ENCODE measurements at places on chromosomes 5 and 9. TPM values are rescaled to one million over a fixed set of nuclear protein-coding genes. Genes with fewer than 3 reads are reported as not detected.

GRCh38 chr5:132027027-132027426 is 15.6 kb upstream of the ACSL6 start:
- DNase-seq: no peak

Gene FAM219A
- 8.4 TPM for total RNA-seq

DNA sequence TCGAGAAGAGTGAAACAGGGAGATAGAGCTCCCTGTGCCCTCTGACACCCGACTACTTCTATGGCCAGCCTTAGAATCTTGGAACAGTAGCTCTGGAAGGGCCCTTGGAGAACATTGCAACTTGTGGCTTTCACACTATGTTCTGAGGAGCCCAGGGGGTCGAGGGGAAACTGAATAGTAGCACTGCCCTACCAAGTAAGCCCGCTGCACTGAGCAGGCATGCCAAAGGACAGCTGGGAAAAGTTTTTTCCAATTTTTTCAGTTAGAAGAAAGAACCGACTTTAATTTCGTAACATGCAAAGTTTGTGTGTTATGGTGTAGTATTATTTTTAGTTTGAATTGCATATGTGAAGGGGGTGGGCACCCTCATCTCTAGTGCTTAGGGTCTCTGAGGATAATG is 10.9 kb downstream of the SMIM3 start:
- no peak for DNase-seq

- no peak for DNase-seq
Measured at GRCh38 chr9:114889802-114890224, 40.6 kb downstream of the TNFSF8 start.

GRCh38 chr9:95974389-95974788 is 98.9 kb downstream of the ERCC6L2 start:
- DNase-seq: no peak

DNA sequence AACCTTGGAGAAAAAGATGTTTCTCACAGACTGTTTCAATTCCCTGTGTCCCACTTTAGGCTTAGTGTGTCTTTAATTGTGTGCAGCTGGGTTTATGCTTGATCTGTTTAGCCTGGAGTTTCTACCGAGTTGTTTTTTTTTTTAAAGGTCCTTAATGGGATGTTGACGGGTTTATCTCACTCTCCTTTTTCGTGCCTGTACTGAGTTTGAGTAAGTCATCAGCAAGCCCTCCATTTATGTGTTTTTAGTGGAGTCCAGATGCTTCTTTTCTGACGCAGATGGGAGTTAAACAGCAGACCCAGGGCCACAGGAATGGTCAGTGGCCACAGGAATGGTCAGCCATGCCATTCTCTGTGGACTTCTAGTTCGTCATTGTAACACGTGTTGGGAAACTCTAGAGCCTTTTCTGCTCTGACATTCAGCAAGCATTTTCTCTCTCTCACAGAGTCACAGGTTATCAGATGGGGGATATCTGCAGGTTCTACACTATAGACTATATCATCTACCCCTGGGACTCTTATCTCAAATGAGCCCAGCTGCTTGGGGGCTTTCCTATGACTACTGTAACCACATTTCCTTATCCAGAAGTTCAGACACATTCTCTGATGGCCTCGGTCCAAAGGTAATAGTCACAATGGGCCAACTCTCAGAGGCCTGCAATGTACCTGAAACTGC is 190.5 kb downstream of the TTLL11 start:
- DNase-seq: peak; percentile 59

- DNase-seq: no peak
Measured at GRCh38 chr9:137739371-137740309, 120.8 kb downstream of the EHMT1 start.

Gene ZER1
- total RNA-seq: 56.1 TPM

Gene LCN15
- total RNA-seq: not detected

Gene ARL10
- 10.6 TPM for total RNA-seq

- DNase-seq: no peak
Measured at GRCh38 chr5:146820987-146821386, 57.6 kb downstream of the PPP2R2B start.

GRCh38 chr5:109161914-109162683 is 247.7 kb downstream of the PJA2 start:
- no peak for DNase-seq

GRCh38 chr5:137737349-137738131 is 1.7 kb upstream of the KLHL3 start:
- no peak for DNase-seq

DNA sequence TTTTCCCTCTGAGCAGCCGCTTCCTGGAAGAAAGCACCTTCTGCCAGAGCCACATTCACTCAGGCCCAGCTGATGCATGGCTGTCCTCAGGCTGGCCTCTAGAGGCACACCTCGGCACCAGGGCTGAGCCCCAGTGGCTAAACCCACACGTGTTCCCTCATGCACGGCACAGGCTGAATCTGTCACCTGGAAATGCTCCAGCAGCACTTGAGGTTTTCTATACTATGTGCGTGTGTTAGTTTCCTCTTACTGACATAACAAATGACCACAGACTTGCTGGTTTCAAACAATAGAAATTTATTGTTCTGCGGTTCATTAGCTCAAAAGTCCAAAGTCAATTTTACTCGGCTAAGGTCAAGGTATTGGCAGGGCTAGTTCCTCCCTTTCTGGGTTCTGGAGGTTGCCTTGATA is 141.4 kb downstream of the LRRC70 start:
- DNase-seq: peak; percentile 71

Gene PCDHB15
- 9.9 TPM for total RNA-seq

Gene PDE8B
- total RNA-seq: 8.9 TPM

GRCh38 chr5:50653946-50654345 is 12.5 kb upstream of the PARP8 start:
- DNase-seq: no peak

DNA sequence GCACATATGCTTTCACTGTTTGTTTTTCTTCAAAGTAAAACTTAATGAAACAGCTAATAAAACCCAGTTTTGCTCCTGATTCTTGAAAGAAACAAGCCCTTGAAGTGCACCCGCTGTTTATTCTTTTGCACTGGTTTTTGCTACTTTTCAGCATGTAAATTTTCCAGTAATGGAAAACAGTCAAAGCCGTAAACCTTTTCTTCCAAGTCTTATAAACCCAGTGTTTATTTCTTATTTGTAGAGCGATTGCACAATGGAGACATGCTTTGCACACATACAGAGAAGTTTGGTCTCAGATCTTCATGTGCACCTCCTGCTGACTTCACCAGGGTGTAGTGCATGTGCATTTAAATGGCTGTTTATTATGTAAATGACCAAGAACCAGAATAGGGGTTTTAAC is 51.8 kb downstream of the ATG10 start:
- DNase-seq: no peak

Gene SPIN1
- total RNA-seq: 111 TPM

GRCh38 chr5:67013719-67014118 is 182.9 kb downstream of the CD180 start:
- DNase-seq: no peak

DNA sequence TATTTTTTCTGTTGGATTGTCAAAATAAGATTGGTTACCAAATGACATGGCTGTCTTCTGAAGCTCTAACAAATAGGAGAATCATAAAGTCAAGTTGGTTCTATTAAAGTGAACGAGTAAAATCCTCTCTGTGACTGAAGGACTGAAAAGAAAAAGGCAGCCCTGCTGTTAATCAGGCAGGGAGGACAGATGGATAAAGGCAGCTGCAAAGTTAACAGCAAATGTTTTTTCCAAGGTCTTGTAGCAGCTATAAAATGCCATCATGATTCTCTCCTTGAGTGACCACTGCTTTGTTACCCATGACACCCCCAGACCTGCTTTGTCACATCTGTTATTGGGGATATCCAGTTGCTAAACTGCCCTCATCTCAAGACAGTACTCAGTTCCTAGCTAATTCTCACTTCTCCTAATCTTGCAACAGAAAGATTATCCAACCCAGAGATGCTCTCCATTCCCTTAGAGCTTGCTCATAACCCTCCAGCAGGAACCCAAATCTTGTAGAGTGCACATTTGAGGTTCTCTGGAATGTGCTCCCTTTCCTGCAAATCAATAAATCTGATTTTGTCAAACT is 89.7 kb upstream of the PARP8 start:
- DNase-seq: peak; percentile 30

- DNase-seq: no peak
Measured at GRCh38 chr9:117528225-117528624, 113.4 kb upstream of the ASTN2 start.

DNA sequence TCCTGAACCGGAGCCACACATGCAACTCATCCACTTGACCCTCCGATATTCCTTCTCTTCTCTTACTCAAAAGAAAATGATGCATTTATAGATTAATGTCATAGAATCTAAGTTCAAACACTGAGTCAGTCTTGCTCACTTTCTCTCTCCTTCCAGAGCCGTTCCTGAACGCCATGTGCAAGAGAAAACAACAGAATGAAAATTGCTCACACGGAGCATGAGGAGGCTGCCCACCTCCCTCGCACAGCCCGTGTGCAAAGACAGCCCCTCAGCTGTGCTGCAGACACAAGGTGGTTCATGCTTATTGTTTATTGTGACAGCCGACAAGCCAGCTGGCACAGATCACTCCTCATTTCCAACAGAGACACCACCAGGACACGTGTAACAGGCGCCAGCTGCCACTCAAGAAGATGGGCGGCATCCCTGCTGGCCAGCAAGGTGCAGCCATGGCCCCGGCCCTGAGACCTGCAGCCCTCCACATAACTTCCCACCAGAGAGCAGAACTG is 290.8 kb downstream of the GLIS3 start:
- DNase-seq: peak; percentile 12

Gene SLC46A2
- not detected for total RNA-seq

- no peak for DNase-seq
Measured at GRCh38 chr5:81513473-81513872, 119.5 kb upstream of the ACOT12 start.

- peak; percentile 66 for DNase-seq
Measured at GRCh38 chr9:95511952-95512708, 4.6 kb downstream of the PTCH1 start.

- no peak for DNase-seq
Measured at GRCh38 chr9:93035821-93036351, 22.6 kb upstream of the SUSD3 start.

Gene FAM170A
- total RNA-seq: not detected

DNA sequence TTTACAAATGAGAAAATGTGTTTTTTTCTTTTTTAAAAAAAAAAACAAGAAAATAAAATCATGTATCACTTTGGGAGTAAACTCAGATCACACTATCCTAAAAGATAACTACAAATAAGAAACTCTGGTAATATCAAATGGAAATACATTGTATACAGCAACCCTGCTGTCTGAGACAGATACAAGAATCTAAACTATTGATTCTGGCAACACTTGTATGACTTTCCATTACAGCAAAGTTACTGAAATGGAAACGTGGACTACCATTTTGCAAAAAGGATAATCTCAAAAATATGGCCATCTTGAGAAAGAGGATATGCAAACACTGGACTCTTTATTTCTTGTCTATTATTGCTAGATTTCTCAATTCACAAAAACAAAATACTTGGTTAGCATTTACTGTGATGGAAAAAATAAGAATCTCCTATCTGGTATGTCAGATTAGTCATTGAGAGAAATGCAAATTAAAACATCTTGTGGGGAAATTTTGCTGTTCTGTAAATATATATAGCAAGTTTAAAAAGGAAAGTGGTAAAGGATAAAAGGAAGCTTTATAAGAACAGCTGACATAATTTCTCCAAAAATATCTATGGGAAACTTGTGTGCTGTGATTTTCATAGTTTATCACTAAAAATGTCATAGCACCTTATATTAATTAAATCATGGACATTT is 112.9 kb upstream of the FER start:
- no peak for DNase-seq

Gene CCDC192
- 0.31 TPM for total RNA-seq

GRCh38 chr9:93303258-93303771 is 119.4 kb downstream of the WNK2 start:
- DNase-seq: no peak

- DNase-seq: no peak
Measured at GRCh38 chr9:93612052-93612795, 35.8 kb downstream of the PHF2 start.

Gene TLX3
- total RNA-seq: not detected

- DNase-seq: peak; percentile 90
Measured at GRCh38 chr9:14395317-14396082, 81.6 kb upstream of the NFIB start.

Gene SLC6A18
- not detected for total RNA-seq

Gene IFNA2
- not detected for total RNA-seq

GRCh38 chr5:39132792-39133191 is 58.6 kb upstream of the RICTOR start:
- DNase-seq: no peak

GRCh38 chr9:125497478-125497877 is 209.5 kb downstream of the MAPKAP1 start:
- no peak for DNase-seq

Gene ZNF462
- 32.4 TPM for total RNA-seq

DNA sequence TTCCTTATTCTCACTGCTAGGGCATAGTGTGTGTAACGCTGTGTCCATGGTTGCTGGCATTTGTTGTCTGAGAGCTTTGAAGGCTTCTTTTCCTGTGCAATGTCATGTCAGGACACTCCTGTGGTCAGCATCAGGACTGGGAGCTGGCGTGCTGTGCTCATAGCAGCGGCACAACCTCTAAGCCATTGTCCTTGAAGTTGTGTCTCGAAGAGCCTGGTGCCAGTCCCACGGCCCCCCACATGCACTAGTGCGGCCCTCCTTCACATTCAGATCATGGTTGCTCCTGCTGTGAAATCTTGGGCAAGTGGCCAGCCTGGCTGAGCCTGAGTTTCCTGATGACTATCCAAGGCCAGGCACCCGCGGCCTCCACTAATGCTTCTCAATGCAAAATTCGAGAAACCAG is 32.4 kb downstream of the PDZD2 start:
- no peak for DNase-seq

Gene ZNF169
- total RNA-seq: 10.3 TPM

GRCh38 chr5:29697785-29698414 is 1495.6 kb upstream of the CDH6 start:
- peak; percentile 13 for DNase-seq

DNA sequence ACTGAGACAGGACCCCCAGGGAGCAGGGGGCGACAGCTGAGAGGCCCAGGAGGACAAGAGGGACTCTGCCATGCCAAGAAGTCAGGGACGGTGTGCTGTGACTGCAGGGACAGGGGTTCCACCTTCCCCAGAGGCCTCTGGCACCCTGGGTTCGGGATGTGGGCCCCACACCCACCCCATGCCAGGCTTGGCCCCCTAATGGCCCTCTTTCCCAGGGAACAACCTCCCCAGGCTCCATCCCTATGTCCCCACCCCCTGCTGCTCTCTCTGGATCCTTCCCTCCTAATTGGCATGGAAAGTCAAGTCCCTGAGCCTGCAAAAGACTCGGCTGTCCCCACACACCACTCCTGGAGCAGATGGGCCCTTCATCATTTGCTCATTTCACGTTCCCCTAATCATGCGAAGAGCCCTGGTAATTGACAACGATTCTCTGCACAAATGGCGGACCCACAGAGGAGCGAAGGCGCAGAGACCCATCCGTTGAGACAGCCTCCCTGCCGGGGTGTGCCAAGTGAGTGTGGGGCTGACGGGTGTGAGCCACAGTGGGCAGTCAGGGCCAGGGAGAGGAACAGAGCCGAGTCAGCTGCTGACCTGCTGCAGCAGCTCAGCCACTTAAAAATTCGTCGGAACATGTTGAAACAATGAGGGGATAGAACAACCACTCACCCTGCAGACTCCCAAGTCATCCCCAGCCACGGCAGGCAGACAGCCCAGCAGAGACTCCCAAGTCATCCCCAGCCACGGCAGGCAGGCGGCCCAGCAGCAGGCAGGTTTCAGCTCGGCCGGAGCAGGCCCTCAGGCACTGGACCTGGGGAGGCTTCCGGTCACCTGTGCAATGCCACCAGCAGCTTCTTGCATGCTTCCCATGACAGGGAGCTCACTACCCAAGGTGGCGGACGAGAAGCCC is 109.0 kb downstream of the VAV2 start:
- no peak for DNase-seq

Measured in tongue (tissue), 3 donors.